ENCODE measurements at places on chromosomes 5 and 9. TPM values are rescaled to one million over a fixed set of nuclear protein-coding genes. Genes with fewer than 3 reads are reported as not detected.

Gene TRIP13
- 0.92 TPM for total RNA-seq

Gene PCDHA1
- total RNA-seq = 0.06 TPM

Gene CCDC192
- total RNA-seq = not detected

Gene ASPN
- total RNA-seq = 40.9 TPM

DNA sequence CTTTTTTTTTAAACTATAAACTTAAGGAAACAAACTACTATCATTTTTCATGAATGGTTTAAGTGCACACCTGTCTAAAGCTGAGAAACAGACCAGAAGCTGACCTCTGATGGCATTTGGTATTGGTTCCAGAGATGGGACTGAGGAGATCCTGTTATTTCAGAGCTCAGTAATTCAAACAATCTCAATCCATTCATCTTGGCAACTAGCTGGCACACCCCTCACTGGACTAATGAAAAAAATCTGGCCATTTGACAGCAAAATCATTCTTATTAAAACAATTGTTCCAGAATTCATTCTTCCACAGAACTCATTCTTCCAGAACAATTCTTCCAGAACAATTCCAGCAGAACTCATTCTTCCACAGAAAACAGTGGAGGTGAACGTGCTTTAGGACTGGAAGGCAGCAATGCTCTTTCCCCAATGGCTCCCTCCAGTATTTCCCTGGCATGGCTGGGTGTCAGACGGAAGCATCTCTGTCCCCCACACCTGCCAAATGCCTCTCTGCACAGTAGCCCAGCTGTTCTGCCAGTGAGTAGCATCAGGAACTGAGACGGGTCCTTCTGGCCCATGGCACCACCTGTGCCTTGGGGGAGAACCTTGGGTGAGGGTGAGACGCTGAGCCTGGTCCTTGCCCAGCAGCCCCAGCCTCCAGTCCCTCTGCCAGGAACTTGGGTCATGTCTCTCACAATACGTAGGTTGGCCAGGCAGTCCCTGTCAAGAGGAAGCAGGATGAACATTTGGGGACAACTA is 87.5 kb upstream of the EQTN start:
- no peak for DNase-seq

- DNase-seq = no peak
Observed at GRCh38 chr9:99114049-99114440, 9.1 kb downstream of the TGFBR1 start.

GRCh38 chr5:34914671-34915138 is 599 bp downstream of the RAD1 start:
- DNase-seq = peak; percentile 14

GRCh38 chr5:39355324-39355723 is 9.0 kb downstream of the C9 start:
- no peak for DNase-seq

- no peak for DNase-seq
Observed at GRCh38 chr9:92723299-92723625, 41.4 kb downstream of the BICD2 start.

Measured in mucosa of gallbladder (tissue), 1 donor.